Body of pancreas (tissue), 4 donors: ENCODE measurements at places on chromosomes 4 and X. TPM values are rescaled to one million over a fixed set of nuclear protein-coding genes. Genes with fewer than 3 reads are reported as not detected.

- no peak for DNase-seq
These were observed 1019.9 kb downstream of the CCSER1 start for GRCh38 chr4:91147067-91147466.

DNA sequence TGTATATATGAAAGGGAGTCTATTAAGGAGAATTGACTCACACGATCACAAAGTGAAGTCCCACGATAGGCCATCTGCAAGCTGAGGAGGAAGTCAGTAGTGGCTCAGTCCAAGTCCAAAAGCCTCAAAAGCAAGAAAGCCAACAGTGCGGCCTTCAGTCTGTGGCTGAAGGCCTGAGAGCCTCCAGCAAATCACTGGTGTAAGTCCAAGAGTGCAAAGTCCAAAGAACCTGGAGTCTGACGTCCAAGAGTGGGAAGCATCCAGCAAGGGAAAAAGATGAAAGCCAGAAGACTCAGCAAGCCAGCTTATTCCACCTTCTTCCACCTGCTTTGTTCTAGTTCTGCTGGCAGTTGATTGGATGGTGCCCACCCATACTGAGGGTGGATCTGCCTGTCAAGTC, 104.1 kb downstream of the IL1RAPL2 start:
- DNase-seq = peak; percentile 63

DNA sequence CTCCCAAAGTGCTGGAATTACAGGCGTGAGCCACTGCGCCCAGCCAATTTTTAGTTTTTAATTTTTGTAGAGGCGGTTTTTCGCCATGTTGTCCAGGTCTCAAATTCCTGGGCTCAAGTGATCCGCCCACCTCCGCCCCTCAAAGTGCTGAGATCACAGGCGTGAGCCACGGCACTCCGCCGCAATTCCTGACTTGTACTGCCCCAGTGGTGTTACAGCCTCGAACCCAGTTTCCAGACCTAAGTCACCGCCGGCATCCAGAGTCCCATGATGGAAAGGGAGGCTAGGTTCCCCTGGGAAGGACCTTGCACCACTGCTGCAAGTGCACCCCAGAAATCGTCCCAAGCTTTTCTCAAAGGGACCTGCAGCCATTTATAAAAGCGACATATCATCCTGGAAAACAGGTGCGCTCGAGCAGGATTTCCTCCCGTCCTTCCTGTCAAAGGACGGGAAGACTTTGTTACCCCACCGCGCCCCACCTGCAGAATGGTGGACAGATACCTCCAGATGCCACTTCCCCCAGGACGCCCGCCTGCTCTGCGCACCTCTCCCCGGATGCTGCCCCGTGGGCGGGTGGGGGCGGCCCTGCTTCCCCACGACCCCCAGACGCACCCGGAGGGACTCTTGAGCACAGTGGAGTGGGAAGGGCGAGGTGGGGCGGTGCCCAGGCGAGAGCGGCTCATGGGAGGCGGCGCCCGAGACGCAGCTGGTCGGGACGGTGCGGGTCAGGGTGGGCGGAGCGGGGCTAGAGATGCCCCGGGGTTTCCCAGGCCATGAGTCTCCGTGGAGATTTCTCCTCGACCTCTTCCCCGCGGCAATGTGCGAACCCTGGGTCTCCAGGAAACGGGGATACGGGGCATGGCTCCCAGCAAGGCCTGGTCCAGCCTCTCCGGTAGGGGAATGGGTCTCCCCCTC, 947 bp upstream of the RPL10 start:
- peak; percentile 81 for DNase-seq

GRCh38 chrX:531611-531936, 99.0 kb upstream of the SHOX start:
- no peak for DNase-seq

GRCh38 chr4:92872604-92873003, 568.8 kb downstream of the GRID2 start:
- no peak for DNase-seq

Gene RNF175
- total RNA-seq = not detected
